Activated T-cell treated with anti-CD3 and anti-CD28 coated beads for 48 hours (primary cell): ENCODE measurements at places on chromosomes 5 and 9.

DNA sequence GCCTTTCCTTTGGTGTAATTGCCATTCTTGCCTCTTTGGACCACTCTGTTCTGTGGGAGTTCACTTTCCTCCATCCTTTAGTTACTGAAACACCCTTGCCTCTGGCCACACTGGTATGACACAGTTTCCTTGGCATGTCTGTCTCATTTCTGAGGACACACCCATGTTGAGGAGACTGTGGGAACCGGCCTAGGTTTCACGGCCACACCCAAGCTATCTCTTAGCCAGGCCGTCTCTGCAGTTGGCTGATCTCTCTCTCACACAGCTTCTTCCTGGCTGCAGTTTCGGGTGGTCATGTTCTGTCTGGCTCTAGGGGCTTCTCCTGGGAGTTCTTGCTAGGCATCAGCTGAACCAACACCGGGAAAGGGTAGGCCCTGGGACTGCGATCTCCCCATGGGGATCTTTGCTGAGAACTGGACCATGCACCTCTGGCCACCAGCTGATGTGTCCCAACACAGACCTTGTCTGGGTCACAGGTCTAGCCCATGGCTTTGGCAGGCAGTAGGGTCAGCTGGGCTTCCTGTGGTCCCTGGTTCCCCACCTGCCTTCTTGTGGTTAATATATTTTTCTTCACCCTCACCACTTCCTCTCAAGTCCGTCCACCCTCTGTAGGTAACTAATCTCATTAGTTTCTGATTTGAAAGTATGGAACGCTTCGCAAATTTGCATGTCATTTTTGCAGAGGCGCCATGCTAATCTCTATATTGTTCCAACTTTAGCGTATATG is 24.9 kb downstream of the ARHGEF37 start:
- DNase-seq, result no peak

DNA sequence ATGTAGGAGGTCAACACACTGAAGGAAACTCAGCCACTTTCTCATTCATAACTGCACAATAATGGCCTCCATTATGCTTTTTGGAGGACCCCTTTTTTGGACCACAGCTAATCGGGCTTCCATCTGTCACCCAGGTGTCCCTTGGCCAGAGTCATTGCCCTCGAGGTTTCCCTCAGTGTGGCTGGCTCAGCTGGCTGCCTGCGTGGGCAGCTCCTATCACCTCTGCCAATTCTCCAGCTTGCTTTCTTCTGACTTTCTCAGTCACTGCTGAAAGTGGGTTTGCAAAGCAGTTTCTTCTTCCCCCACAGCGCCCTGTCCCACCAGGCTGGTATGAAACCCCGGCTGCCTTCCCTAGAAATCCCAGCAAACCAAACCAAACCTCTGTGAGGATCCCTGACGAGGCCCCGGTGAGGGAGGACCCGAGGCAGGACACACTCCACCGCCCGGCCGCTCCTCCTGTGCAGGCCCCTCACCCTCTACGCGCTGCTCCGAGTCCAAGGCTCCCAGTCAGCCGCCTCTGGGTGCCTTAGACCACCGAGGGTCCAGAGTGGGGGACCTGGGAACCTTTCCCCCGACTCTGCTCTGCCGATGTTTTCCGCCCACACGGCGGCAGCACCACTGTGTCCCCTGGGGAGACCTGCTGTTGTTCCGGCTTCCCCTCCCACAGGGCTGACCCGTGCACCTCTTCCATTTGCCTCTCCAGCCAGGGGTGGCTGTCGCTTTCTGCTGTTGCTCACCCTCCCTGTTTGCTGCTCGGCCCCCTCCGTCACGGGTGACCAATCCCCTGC is 109.5 kb downstream of the TENT4A start:
- DNase-seq, result no peak

DNA sequence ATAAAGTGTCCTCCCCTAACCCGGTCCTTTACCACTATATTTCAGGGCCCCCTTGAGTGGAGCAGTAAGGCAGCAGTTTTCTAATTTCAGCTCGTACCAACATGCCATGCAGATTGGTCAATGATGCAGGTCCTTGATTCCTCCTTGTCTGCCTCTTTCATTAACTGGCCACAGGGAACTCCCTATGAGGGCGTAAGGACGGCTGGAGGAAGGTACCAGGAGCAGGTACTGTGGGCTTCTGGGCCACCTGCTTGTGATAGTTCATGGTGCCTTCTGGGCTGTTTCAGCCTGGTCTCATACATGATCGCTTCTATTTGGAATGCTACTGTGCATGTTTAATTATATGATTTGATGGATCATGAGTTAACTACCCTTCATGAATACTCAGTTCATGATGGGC is 9.4 kb upstream of the ZFR start:
- DNase-seq, result no peak

DNA sequence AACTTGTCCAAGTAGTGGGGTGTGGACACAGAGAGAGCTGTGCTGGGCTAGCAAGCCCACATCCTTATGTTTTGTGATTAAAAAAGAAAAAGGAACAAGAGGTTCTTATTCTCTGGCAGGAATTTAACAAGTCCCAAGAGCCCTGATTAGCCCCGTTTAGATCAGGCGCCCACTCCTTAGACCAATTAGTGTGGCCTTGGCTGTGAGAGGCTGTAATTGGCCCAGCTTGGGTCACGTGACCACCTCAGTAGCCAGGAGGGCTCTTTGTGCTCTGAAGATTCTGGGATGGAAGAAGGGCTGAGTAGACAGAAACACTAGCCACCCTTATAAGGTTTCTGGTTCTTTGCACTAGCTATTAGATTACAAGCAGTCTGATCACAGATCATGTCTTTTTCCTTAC is 31.1 kb downstream of the GCNT4 start:
- no peak for DNase-seq

DNA sequence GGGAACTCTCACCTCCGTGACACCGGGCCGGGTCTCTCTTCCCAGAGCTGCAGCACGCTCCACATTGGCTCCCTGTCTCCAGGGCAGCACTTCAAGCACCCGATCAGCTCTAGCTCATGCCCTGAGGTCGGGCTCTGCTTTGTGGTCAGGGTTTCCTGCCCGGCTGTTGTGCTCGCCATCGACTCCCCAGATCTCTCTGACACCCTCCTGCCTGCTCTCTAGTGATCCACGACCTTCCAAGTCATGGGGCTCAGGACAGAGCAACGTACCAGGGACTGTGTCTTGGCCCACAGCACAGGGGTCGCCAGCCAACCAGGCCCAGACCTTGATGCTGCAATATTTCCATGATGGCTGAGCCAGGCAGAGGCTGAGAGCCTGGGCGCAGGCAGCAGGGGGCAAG is 45.1 kb downstream of the PRRT1B start:
- DNase-seq, result no peak

GRCh38 chr9:89428222-89428761 is 69.6 kb downstream of the SEMA4D start:
- no peak for DNase-seq

DNA sequence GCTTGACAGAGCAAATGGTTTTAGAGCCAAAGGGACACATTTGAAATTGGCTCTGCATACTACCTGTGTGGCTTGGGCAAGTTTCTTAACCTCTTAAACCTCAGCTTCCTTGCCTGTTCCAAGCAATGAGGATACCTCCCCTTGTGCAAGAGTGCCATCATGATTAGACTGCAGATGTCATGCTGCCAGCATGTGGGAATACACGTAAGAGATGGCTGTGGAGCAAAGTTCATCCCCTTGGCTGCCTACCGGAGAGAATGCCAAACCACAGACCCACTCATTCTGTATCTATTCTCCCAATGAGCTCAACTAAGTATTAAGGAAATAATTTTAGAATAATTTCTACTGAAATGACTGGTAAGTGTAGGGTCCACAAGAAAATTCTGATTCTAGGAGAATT is 101.3 kb downstream of the WDR41 start:
- no peak for DNase-seq

GRCh38 chr5:55820488-55820887 is 30.7 kb upstream of the IL31RA start:
- no peak for DNase-seq
